ENCODE measurements at places on chromosomes 12 and 14. TPM values are rescaled to one million over a fixed set of nuclear protein-coding genes. Genes with fewer than 3 reads are reported as not detected.

DNA sequence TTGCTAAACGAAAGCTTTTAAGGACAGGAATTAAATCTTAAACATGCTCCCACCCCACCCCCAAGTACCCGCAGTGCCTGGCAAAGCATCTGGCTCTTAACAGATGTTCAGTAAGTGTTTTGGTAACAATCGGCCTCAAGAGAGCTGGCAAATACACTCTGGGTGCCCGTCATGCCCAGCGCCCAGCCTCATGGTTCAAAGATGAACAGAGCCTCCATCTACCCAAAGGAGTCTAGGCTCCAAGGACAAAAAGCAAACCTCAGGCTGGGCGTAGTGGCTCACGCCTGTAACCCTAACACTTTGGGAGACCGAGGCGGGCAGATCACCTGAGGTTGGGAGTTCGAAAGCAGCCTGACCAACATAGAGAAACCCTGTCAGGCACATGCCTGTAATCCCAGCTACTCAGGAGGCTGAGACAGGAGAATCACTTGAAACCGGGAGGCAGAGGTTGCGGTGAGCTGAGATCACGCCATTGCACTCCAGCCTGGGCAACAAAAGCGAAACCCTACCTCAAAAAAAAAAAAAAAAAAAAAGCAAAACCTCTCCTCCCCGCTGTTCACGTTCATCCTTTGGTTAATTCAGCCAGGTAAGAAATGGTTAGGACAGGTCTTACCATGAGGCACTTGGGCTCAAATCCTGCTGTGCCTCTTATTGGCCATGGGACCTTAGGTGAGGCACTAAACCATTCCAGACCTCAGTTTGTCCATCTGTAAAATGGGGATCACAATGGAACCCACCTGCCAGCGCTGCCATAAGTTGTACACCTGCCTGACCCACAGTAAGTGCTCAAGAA lies 151.3 kb downstream of the BCL11B start:
- no peak for DNase-seq

- no peak for DNase-seq
Measured at GRCh38 chr12:27293463-27293862, 39.2 kb upstream of the BMAL2 start.

DNA sequence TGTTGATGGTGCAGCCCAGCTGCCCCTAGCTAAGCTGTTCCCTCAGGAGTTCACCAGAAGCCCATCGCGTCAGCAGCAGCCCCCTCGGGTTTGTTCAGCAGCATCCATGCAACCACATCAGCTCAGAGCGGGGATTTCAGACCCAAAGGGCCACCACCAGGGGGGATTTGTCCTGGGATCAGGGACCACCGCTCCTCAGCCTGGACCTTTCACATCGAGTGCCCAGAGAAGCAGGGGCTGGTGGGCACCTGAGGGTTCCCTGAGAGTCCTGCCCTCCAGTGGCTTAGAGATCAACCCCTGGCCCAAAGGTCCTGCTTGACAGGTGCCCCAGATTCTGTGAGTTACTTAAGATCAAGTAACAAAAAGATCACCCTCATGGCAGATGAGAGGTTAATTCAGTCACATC lies 65.9 kb upstream of the C14orf180 start:
- DNase-seq = no peak

PIWIL1 gene
- total RNA-seq = 0.79 TPM

GPR68 gene
- total RNA-seq = 0.19 TPM

DNA sequence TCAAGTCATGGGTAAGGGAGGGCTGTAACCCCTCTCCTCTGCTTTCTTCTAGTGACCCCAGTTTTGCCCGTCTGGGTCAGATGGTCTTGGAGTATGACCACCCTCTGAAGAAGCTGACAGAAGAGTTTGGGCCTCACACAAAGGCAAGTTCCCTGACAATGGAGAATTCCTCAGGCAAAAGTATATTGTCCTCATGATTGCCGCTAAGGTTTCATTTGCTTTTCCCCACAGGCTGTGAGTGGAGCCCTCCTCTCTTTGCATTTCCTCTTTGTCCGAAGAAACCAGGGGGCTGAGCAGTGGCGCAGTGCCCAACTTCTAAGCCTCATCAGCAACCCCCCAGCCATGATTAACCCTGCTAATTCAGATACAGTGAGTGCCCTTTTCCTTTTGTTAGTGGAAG lies 12.1 kb downstream of the NCKAP1L start:
- DNase-seq = no peak

LYZ gene
- total RNA-seq = 65.2 TPM

GRCh38 chr14:38255408-38255672 lies 553 bp downstream of the CLEC14A start:
- DNase-seq = no peak

KLHL33 gene
- 0.46 TPM for total RNA-seq

DNA sequence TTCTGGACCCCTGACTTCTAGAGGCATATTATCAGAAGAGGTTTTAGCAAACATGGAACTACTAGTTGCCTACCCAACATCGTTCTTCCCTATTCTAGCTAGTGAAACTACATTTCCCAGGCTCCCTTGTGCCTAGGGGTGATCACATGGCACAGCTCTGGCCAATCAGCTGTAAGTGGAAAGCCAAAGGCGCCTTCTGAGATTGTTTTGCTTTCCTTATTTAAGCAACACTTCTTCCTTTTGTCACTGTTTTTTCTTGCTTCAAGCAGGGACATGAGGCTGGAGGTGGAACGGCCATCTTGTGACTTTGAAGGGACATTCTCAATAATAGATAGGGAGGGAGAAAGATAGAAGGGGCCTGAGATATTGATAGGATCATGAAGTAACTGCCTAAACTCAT lies 136.7 kb downstream of the ZNF664 start:
- DNase-seq = no peak

DNA sequence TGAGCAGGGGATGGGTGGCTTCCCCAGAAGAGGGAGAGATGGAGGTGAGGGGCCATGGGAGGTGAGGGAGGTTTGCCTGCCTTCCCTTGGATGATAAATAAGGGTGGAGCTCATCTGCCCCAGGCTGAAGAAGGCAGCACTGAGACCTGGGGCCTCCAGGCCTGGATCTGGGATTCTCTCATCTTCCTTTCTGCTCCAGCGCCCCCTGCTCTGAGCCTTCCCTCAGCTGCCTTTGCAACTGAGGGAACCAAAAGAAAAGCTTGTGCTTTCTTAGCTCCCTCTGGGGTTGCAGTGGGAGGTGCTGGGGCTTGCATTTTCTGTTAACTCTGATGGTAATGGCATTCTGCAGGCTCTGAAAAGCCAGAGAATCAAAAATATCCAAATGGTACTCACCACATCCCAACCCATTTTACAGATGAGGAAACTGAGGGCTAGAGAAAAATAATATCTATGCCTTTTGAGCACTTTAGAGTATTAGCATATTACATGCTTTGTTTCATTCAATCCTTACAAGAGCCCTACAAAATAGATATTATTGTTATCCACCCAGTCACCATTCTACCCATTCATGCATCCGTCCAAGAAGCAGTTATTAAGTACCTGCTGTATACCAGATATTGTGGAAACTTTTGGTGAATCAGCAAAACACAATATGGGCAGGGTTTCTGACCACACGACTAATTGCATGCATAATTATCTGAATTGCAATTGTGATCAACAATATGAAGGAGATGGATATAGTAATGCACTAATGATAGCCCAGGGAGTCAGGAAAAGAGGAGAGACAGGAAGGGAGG lies 102.2 kb downstream of the WSCD2 start:
- DNase-seq = no peak

GRCh38 chr14:44149597-44149996 lies 357.5 kb downstream of the FSCB start:
- no peak for DNase-seq

DNA sequence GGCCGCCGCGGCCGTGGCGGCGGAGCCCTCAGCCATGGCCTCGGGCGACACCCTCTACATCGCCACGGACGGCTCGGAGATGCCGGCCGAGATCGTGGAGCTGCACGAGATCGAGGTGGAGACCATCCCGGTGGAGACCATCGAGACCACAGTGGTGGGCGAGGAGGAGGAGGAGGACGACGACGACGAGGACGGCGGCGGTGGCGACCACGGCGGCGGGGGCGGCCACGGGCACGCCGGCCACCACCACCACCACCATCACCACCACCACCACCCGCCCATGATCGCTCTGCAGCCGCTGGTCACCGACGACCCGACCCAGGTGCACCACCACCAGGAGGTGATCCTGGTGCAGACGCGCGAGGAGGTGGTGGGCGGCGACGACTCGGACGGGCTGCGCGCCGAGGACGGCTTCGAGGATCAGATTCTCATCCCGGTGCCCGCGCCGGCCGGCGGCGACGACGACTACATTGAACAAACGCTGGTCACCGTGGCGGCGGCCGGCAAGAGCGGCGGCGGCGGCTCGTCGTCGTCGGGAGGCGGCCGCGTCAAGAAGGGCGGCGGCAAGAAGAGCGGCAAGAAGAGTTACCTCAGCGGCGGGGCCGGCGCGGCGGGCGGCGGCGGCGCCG lies 381 bp downstream of the YY1 start:
- DNase-seq = no peak

COCH gene
- total RNA-seq = 3.8 TPM

GRCh38 chr12:111971800-111972199 lies 41.2 kb downstream of the TMEM116 start:
- DNase-seq = no peak

DNA sequence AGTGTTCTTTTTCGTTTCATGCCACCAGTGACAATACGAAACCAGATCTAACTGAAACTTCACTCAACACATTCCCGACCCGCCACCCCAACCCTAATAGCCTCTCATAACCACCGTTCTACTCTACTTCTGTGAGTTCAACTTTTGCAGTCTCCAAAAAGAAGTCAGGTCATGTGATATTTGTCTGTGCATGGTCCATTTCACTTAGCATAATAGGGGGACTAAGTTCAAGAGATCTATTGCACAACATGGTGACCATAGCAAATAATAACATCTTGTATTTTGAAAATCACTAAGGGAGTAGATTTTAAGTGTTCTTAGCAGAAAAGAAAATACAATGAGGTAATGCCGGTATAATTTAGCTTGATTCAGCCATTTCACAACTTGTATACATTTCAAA lies 376.4 kb downstream of the DIO2 start:
- DNase-seq = no peak

DNA sequence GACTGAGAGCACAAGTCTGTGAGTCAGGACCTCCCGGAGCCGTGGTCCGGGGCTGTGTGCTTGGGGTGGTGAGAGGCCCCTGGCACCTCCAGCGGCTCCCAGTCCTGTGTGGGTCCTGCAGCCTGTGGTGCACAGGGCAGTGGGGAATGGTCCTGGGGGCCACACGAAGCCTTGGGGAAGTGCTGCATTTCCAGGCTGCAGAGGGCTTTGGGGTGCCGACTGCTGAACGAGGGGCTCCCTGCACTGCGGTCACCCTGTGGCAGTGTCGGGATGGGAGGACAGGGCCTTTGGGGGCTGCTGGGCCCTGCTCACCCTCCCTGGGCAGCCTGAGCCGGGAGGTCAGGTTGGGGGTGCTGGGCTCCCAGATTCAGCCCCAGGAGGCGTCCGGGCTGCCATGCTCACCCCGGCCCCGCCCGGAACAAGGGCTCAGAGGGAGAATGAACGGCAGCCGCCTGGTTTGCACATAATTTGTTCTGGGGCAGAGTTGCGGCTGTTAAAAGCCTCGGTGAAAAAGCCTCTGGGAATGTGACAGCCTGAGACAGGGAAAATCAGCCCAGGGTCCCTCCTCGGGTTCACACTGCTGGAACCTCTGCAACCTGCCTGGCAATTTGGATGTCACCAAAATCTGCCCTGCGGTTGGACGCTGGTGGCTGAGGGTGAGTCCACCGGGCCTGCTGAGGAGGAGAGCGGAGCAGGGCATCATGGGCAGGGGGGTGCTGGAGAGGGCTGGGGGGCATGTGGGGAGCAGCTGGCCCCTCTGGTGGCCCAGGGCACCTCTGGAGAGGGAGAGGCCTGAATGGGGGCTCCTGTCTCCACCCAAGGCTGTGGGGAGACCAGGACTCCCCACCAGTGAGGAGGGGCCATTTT lies 109.2 kb downstream of the KIF26A start:
- DNase-seq = no peak

TMEM229B gene
- 0.84 TPM for total RNA-seq

EML1 gene
- 88.0 TPM for total RNA-seq

NKX2-1 gene
- not detected for total RNA-seq

GRCh38 chr12:122918827-122919226 lies 22.9 kb upstream of the VPS37B start:
- DNase-seq = no peak

- DNase-seq = no peak
Measured at GRCh38 chr14:99780690-99781089, 12.5 kb upstream of the EML1 start.

- DNase-seq = no peak
Measured at GRCh38 chr12:130880411-130880885, 8.6 kb downstream of the RAN start.

DNA sequence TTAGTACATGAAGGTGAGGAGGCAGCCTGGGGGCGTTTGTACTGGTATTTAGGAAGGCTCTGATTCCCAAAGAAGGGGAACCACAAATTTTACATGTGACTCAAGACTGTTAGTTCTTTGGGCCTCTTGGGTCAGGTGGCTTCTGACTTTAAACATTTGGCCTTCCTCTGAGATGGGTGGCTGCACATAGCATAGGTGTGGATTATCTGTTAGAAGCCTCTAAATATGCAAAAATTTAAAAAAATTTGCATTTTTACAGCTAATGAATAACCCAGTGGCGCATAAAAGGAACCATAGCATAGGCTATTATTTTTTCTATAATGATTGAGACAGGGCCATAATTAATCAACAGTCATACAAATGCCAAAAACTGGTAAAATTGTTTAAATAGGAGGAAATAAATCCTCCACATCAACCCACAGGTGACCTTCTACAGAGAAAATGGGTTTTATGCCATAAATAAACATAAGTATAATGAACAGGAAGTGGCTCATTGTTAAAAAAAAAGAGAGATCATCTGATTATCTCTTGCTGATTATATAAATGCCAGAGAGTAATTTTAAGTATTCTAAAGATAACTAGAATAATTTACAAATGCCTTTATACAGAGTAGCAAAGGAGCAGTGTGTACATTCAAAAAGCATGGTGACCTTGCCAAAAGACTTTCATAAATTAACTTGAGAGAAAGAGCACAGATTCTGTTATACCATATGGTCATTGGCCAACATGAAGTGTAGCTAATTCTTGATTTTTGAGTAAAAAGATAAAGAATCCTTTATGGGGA lies 284.2 kb upstream of the ATP2B1 start:
- no peak for DNase-seq

NINJ2 gene
- 28.9 TPM for total RNA-seq

DNA sequence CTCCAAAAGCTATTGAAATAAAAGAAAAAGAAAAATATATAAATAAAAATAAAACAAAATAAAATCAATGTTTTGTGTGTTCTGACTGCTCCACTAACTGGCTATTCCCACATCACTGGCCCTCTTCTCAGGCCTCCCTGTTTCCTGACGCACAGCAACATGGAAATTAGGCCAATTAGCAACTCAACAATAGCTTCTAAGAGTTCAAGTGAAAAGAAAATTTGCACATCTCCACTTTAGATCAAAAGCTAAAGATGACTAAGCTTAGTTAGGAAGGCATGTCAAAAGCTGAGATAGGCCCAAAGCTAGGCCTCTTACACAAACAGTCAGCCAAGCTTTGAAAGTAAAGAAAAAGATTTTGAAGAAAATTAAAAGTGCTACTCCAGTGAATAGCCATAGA lies 200.8 kb downstream of the DUSP6 start:
- no peak for DNase-seq

TPPP2 gene
- total RNA-seq = not detected

- DNase-seq = no peak
Measured at GRCh38 chr12:24424376-24424775, 474.9 kb upstream of the SOX5 start.

ABCB9 gene
- total RNA-seq = 1.3 TPM

- no peak for DNase-seq
Measured at GRCh38 chr12:4206470-4206869, 67.1 kb upstream of the CCND2 start.

All from omental fat pad (tissue), 4 donors.